Epithelial cell of alveolus of lung (primary cell): ENCODE measurements at places on chromosomes 4 and X. TPM values are rescaled to one million over a fixed set of nuclear protein-coding genes. Genes with fewer than 3 reads are reported as not detected.

Gene LIMCH1
- total RNA-seq: 1.4 and 11.7 TPM in 2 replicates

Gene PAGE2
- not detected in 2 replicates for total RNA-seq

Gene SOD3
- 2.7 and 4.2 TPM in 2 replicates for total RNA-seq

Gene CLDN22
- total RNA-seq: not detected in 2 replicates

Gene DNAAF6
- total RNA-seq: not detected in 2 replicates

Gene SSX2B
- total RNA-seq: not detected in 2 replicates
